Activated CD4-positive, alpha-beta T cell treated with anti-CD3 and anti-CD28 coated beads for 36 hours (primary cell): ENCODE measurements at places on chromosomes 1 and 21.

GRCh38 chr1:156652131-156652991 lies 10.4 kb downstream of the BCAN start:
- peak; percentile 49 for DNase-seq

DNA sequence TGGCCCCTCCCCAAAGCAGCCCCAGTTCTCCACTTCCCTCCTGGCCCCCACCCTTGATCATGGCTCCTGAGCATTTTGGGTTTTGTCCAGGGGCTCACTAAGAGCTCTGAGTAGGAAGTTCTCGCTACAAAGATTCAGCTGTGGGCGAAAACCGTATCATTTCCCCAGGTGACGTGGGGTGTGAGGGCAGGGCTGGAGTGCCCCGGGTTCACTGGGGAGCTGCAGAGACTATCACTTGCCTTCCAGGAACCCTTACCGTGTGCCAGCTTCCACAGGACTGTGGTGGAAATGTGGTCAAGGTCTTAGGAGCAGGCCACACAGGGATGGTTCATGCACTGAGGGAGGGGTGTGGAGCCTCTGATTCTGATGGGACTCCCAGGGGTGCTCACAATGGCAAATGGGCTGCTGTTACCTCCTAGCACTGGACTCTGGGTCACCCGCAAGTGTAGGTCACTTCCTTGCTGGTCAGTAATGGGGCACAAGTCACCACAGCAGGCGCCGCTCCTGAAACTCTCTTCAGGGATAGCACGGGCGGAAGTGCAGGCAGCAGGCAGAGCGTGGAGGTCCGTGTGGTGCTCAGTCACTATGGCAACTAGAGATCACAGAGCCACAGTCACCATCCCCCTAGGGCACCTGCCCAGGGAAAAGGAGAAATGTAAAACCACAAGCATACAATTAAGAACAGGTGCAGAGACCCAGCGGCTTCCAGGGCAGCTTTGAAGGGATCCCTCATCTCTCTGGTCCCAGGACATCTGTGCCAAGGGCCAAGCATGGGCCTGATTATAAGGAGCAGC lies 35.4 kb downstream of the RSPH1 start:
- peak; percentile 62 for DNase-seq

DNA sequence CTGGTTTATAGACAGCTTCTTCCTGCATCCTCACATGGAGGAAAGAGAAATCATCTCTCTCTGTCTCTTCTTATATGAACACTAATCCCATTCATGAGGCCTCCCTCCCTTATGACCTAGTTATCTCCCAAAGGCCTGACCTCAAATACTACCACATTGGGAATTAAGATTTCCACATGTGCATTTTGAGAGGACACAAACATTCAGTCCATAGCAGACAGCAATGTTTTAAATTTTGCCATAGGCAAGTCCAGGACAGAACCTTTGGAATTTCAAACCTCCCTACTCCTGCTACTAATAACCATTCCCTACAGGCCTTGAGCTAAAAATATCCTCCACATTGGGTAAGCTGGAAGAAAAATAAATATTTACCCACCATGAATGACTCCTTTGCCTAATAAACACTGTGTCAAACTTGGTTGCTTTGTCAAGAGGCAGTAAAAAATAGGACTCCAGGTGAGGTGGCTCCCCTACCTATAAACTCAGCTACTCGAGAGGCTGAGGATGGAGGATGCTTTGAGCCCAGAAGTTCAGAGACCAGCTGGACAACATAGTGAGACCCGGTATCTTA lies 113.7 kb downstream of the ZNF281 start:
- DNase-seq: no peak

GRCh38 chr1:5949085-5949760 lies 43.0 kb downstream of the NPHP4 start:
- DNase-seq: no peak
